LNCaP clone FGC (cell line): ENCODE measurements at places on chromosomes 2 and 18.

- no peak for DNase-seq
These were observed 369.4 kb upstream of the CYRIA start for GRCh38 chr2:17035010-17035409.

DNA sequence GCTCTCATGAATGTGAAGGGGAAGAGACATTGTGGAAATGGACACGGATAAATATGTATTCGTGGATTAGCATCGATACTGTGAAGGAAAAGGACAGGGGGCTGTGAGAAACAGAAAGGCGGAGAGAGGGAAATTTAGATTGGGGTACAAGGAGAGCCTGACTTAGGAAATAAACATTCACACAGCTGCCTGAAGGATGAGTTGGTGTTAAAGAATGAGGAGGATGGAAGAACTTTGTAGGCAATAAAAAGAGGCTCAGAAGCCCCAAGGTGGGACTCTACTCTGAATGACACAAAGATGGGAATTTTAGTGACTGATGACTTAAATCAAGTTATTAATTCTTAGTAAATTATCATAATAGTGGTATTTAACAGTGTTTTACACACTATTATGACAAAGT lies 10.1 kb downstream of the MYO1B start:
- no peak for DNase-seq

- DNase-seq: no peak
These were observed 4.8 kb downstream of the CWC22 start for GRCh38 chr2:180002198-180002770.

DNA sequence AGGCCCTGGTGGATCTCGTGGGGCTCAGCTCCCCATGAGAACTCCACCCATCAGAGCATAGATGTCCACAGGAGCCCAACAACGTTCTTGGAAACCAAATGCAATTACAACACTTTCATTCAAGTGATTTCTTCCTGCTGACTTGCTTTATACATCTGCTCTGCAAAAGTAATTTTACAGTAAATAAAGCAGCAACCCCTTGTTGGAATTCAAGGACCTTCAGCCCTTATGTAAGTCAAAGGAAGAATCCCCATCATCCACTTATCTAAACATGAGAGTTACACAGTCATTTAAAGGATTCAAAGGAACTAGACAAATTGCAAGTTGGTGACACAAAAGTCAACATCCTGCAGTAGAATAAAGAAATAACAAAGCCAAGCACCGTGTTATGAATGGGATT lies 17.1 kb upstream of the ANTXR1 start:
- no peak for DNase-seq

- no peak for DNase-seq
These were observed 205.0 kb upstream of the SMAD2 start for GRCh38 chr18:48135436-48135966.

DNA sequence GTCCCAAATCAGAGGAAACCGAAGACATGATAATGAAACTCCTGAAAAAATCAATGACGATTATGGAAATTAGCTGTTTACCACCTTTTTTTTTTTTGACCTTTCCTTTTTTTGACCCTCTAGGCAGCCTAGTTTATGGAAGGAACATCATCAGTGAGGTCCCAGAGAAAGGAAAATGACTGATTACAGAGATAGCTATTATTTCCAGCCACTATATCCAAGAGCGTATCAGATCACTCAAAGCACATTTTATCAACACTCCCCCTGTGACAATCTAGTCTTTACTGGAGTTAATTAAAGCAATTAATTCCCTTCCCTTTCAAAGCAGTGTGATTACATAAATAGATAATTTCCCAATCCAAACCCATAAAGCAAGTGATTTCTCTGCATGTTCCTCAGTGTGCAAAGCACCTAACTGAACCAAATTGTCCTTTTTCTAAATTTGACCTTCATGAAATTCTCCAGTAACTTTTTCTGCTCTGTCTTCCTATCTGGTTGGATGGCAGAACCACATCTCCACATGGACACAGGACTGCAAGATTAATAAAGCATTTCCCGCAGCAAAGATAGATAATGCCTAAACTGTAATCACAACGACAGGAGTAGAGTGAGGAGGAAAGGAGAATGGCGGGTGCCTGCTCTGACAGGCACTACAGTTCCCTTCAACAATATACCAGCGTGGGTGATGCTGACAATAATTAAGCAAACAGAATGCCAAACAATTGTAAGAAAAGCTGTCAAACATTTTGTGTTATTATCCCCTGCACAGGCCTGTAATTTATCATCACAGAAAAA lies 194.4 kb downstream of the SLC8A1 start:
- no peak for DNase-seq

GRCh38 chr2:160229591-160229990 lies 29.5 kb upstream of the ITGB6 start:
- DNase-seq: peak; percentile 23

DNA sequence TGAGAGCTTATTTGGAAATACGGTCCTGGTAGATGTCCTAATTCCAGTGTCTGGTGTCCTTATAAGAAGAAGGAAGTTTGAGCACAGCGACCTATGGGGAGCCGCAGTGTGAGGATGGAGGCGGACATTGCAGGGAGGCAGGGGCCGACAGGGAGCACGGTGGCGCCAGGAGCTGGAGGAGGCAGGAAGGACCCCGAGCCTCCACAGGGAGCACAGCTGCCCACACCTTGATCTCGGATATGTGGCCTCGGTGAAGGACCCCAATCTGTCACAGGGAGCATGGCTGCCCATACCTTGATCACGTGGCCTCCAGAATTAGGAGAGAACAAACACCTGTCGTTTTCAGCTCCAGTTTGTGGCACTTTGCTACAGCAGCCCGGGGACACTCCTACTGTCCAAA lies 461.6 kb upstream of the SALL3 start:
- DNase-seq: no peak

GRCh38 chr2:218138047-218138446 lies 12.2 kb downstream of the CXCR2 start:
- DNase-seq: no peak
